Gastrocnemius medialis (tissue), 4 donors: ENCODE measurements at places on chromosomes 3 and 15.
A peak's percentile ranks its signal among the peaks of the same experiment; 100 is the strongest.

DNA sequence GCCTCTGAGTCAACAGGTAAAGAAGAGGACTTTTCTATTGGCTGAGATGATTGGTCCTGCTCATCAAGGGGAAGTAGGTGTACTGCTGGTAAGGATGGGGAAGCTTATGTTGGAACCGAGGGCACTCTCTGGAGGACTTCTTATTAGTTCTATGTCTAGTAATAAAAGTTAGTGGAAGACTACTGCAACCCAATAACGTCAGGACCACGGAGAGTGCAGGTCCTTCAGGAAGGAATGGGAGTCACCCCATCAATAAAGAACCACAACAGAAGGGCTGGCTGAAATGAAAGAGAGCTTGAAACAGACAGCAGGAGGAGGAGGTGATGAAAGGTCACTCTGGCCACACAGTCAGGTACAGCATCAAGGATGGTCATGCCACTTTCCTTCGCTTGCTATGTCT lies 68.8 kb upstream of the PRR23E start:
- H3K4me3 ChIP-seq, result no peak overlapping the region
- no peaks in the 10 kb centered on the region for H3K4me1 ChIP-seq
- no peaks in the 10 kb centered on the region for H3K36me3 ChIP-seq
- H3K27me3 ChIP-seq, result no peaks in the 10 kb centered on the region

DNA sequence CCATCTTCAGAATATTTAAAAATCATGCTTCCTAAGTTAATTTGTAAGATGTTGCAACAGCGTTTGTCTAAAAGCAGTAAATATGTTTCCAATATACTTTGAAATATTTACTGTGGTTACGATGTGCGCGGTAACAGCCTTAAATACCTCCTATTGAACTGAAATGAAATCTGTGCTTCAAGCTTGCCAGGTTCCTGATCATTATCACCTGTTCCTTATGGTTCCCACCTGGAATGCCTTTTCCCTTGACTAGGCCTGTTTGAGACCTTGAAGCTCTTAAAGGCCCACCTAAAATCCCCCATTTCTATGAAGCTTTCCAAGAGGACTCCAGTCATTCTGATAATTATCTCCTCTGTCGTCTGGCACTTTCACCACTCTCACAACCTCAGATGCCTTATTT lies 146.7 kb downstream of the NAALADL2 start:
- H3K27me3 ChIP-seq, result no peaks in the 10 kb centered on the region
- H3K27ac ChIP-seq, result no peak overlapping the region
- DNase-seq, result no peak
- H3K4me1 ChIP-seq, result no peaks in the 10 kb centered on the region
- no peaks in the 10 kb centered on the region for H3K36me3 ChIP-seq
- no peak overlapping the region for H3K4me3 ChIP-seq

DNA sequence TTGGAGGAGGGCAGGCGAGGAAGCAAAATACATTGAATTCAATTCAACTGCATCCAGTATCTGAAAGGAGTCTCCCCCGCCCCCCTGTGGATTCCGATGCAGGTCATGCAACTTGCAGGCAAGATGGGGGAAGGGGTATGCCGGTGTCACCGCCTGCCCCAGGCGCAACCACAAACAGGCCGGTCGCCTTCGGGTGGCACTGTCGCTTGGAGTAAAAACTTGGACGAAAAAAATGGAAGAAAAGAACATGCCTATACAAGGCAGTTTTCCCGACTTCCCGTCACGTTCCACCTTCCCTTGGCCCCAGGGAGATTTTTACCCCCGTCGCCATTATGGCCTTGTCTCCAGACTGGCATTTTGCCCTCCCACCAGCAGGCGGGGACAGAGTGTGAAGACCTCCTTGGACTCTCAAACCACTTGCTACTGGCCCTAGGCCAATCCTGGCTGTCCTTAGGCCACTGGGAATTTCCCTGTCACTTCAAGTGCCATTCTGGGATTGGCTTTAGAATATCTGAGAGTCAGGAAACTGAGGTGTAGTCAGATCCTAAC lies 1.6 kb upstream of the NTRK3 start:
- H3K27me3 ChIP-seq, result peaks cover 40% of the 10 kb centered on the region
- H3K4me3 ChIP-seq, result peak overlapping the region; percentile 58
- DNase-seq, result no peak
- no peaks in the 10 kb centered on the region for H3K36me3 ChIP-seq

- H3K36me3 ChIP-seq, result no peaks in the 10 kb centered on the region
- H3K27me3 ChIP-seq, result no peaks in the 10 kb centered on the region
- no peak overlapping the region for H3K4me3 ChIP-seq
- H3K4me1 ChIP-seq, result no peaks in the 10 kb centered on the region
Measured at GRCh38 chr3:158407844-158408517, 163.0 kb upstream of the MLF1 start.

- no peak overlapping the region for H3K27ac ChIP-seq
- H3K36me3 ChIP-seq, result no peaks in the 10 kb centered on the region
- DNase-seq, result no peak
Measured at GRCh38 chr3:27279123-27279522, 90.1 kb downstream of the NEK10 start.

DNA sequence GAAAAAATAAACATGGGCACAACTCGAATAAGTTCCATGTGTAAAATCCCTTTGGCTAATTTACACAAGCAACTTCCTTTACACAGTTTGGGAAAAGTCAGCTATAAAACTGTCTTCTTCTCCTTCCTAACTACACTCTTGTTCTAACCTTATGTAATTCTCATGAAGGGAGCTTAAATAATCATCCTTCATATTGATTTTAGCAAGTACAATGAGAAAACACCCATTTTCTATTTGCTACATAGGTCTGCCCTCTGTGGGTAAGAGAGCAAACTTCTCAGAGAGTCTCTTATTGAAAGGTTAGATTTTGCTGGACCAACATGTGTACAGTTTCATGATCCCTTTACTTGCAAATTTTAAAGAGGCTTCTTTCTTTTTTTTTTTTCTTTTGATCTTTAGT lies 398.5 kb downstream of the ROBO1 start:
- no peak overlapping the region for H3K27ac ChIP-seq
- H3K27me3 ChIP-seq, result no peaks in the 10 kb centered on the region
- H3K4me1 ChIP-seq, result no peaks in the 10 kb centered on the region
- no peak overlapping the region for H3K4me3 ChIP-seq
- no peaks in the 10 kb centered on the region for H3K36me3 ChIP-seq

GRCh38 chr15:61196156-61196555 lies 32.9 kb downstream of the RORA start:
- peak overlapping the region; percentile 9 for H3K4me3 ChIP-seq
- H3K27ac ChIP-seq, result peak overlapping the region; percentile 85
- no peak for DNase-seq
- peaks cover 74% of the 10 kb centered on the region for H3K4me1 ChIP-seq

DNA sequence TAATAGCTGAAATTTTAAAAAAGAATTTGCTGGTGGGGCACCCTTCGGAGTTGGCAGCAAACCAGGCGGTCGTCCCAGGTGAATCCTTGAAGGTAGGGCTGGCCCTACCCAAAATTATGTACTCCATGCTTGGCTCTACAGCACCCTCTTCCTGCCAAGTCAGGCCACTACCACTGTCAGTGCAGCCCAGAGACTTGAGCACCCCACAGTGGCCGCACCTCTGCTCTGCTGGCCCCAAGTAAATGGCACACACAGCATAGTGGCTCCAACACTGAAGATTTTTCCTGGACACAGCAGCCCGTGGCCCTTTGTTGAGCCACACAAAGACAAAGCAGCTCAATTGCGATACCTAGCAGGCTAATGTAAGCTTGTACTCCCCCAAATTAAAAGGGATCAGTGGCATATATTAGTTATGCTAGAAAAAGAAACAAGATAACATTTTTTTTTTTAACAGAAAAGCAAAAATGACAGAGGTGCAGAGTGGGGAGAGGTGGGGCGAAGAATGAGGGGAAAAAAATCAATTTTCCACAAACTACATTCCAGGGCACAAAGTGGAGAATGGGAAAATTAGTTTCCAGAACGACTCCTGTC lies 250.5 kb downstream of the UACA start:
- no peaks in the 10 kb centered on the region for H3K27me3 ChIP-seq
- H3K27ac ChIP-seq, result no peak overlapping the region
- H3K4me1 ChIP-seq, result peaks cover 7% of the 10 kb centered on the region
- DNase-seq, result no peak

DNA sequence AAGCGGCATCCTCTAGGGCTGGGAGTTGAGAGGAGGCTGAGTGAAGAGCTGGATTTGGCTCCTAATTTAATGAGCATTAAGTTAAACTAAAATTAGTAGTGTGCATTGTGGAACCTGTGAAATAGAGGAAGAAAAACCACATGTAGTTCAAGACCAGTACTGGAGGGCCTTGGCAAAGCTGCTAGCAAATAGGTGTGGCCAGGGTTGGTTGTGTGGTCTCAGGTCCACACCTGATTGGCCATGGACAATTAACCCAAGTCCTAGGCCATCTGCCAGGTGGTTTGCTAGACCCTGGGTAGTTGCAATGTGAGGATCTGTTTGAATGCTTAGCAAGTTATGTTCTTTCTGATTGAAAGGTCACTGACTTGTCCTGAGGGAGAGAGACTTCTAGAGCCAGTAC lies 275.5 kb downstream of the PDCD6IP start:
- no peak overlapping the region for H3K4me3 ChIP-seq
- no peak for DNase-seq
- no peak overlapping the region for H3K27ac ChIP-seq

- H3K27ac ChIP-seq, result no peak overlapping the region
- H3K4me3 ChIP-seq, result no peak overlapping the region
- no peaks in the 10 kb centered on the region for H3K4me1 ChIP-seq
- DNase-seq, result no peak
- no peaks in the 10 kb centered on the region for H3K36me3 ChIP-seq
- H3K27me3 ChIP-seq, result no peaks in the 10 kb centered on the region
Measured at GRCh38 chr3:42894698-42895579, 11.0 kb upstream of the ZNF662 start.

GRCh38 chr3:192817053-192817452 lies 89.7 kb upstream of the FGF12 start:
- H3K4me1 ChIP-seq, result peaks cover 16% of the 10 kb centered on the region
- no peak for DNase-seq
- H3K4me3 ChIP-seq, result no peak overlapping the region
- H3K27ac ChIP-seq, result no peak overlapping the region
- no peaks in the 10 kb centered on the region for H3K36me3 ChIP-seq

- H3K4me1 ChIP-seq, result peaks cover 9% of the 10 kb centered on the region
- no peak for DNase-seq
- H3K36me3 ChIP-seq, result no peaks in the 10 kb centered on the region
Measured at GRCh38 chr15:72068856-72069255, 49.1 kb downstream of the MYO9A start.

- H3K27me3 ChIP-seq, result no peaks in the 10 kb centered on the region
Measured at GRCh38 chr3:82875401-82875800, 1114.0 kb upstream of the GBE1 start.

GRCh38 chr3:136893848-136894443 lies 31.9 kb downstream of the NCK1 start:
- H3K27me3 ChIP-seq, result no peaks in the 10 kb centered on the region
- H3K4me1 ChIP-seq, result peaks cover 4% of the 10 kb centered on the region
- DNase-seq, result no peak
- H3K27ac ChIP-seq, result no peak overlapping the region
- no peak overlapping the region for H3K4me3 ChIP-seq

GRCh38 chr3:86702381-86702958 lies 288.5 kb downstream of the VGLL3 start:
- no peak for DNase-seq
- H3K4me1 ChIP-seq, result no peaks in the 10 kb centered on the region
- H3K36me3 ChIP-seq, result no peaks in the 10 kb centered on the region

DNA sequence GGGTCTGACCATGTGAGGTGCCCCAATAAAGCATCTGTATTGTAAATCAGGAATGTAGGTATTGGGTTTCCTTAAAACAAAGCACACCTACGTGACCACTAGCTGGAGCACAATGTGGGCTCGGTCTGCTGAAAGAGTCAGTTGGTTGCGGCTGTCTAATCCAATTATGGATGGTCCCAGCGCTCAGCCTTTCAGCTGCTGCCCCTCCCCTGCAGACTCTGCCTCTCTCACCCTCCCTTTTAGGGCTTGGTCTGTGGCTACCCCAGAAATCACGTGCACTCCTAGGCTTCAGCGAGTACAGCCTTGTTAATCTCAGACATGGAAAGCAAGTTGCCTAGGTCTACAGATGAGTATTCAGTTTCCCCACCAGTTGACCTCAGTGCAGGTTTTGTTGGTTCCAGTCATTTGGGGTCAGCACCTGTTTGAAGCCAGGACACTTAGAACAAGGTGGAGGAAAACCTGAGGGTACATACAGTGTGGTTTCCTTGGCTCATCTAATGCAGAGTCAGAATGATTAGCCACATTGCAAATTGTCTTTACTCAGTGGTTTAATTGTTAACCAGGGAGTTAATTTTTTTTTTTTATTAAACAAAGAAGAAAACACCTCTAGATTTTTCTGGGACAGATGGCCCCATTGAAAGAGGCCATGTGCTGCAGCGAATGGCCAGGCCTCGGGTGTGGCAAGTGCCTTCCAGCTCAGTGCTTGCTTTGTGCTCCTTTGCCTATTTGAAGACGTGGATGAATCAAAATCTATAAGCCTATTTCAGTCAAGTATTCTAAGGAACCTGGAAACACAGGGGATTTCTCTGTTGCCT lies 137.7 kb downstream of the IGF1R start:
- DNase-seq, result no peak
- no peak overlapping the region for H3K27ac ChIP-seq

GRCh38 chr3:60330107-60330506 lies 921.1 kb downstream of the FHIT start:
- DNase-seq, result no peak
- no peaks in the 10 kb centered on the region for H3K27me3 ChIP-seq

GRCh38 chr3:4355401-4356219 lies 52.4 kb downstream of the SETMAR start:
- H3K4me1 ChIP-seq, result no peaks in the 10 kb centered on the region
- no peak for DNase-seq
- no peak overlapping the region for H3K27ac ChIP-seq
- H3K4me3 ChIP-seq, result no peak overlapping the region
